ENCODE measurements at places on chromosomes 3 and 15.

DNA sequence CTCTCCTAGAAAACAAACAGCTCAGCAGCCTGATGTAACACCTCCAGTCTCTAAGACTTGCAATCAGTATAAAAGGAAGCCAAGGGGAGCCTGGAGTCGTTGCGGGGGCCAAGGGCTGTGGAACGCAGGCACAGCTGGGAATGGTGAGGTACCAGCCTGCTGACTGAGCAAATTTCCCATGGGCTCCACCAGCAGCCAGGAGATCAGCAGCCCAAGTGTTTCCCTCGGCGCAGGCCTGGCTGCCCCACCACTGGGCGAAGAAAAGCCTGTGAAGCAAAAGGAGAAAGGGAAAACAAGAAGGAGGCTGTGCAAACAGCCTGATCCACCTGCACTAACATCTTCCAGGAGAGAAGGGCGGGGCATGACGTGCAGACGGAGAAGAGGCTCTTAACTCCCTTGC lies 155.3 kb downstream of the SHQ1 start:
- DNase-seq, result no peak

- no peak for DNase-seq
Observed at GRCh38 chr3:77014226-77014625, 25.7 kb upstream of the ROBO2 start.

GRCh38 chr15:58611731-58612676 lies 137.5 kb downstream of the ADAM10 start:
- no peak for DNase-seq

DNA sequence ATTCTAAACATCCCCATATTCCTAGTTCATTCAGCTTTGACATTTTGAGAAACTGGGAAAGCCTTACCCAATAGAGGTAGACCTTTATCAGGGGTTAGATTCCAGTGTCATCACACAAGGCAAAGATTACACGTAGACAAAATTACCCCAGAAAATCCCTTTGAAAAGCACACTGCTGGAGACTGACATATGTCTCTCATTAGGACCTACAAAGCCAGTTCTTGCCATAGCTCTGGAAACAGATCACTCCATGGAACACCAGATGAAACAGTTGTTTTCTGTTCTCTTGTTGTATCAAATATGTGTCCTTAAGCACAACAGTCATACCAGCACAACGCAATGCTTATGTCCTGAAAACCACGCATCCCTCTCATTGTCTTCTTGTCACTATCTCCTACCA lies 44.7 kb downstream of the RARB start:
- no peak for DNase-seq

DNA sequence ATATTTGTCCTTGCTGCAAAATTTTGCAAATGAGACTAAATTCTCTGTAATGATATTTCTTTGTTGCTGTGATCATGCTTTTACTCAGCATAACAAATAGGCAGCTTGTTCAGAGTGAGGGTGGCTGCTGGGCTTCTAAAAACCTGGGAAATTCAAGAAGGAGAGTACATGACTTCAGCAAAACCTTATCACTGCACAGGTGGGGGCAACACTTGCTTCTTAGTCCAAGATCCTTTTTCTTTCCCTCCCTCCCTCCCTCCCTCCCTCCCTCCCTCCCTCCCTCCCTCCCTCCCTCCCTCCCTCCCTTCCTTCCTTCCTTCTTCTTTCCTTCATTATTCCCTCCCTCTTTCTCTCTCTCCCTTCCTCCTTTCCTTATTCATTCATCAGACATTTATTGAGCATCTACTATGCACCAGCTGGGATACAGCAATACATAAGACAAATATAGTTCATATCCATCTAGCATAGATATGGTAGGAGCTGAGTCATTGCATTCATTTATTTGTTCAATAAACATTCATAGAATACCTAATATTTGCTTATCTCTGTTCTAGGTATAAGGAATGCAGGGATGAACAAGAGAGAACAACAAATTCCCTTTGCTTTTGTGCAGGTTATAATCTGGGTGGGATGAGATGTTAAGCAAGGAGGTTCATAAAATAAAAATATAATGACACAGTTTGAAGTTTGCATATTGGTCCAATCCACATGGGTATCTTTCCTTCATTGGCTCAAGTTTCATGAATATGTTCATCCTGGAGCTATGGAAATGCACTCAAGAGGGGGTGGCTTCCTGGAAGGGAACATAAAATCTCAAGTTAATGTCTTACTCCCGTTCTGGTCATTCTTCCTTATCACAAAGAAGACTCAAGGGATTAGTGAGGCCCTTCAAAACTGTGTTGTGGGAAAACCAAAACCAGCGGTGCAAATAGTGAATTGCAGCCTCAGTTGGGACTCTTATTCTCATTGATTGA lies 210.7 kb downstream of the PDCD6IP start:
- no peak for DNase-seq

- DNase-seq, result no peak
Observed at GRCh38 chr15:66955871-66956585, 109.4 kb upstream of the SMAD3 start.

DNA sequence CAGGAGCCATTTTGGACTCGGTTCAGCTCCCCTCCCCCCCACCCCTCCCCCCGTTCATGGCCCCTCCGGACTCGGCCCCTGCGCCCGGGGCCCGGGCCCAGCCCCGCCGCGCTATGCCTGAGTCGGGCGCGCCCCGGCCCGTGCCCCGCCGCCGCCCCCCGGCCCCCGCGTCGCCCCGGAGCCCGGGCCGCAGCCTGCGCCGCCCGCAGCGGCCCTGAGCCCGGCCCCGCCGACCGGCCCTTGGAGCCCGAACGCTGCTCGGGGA lies 155 bp downstream of the ACVR2B start:
- DNase-seq, result no peak

DNA sequence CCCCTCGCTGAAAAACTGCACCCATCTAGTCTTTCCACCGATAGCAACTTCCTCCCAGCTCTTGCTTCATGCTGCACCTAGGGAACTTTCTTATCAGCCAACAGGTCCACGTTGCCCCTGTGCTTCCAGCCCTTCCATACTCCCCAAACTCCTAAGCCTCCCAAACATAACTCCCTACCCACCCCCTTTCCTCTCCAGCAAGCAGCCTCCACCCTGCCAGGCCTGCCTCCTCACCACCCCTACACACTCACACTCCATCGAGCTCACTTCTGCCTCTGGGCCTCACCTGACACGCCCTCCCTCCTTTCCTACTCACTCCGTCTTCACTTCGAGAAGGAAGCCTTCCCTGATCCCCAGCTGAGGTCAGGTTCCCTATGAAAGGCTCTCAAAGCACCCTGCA lies 8.1 kb downstream of the INSYN1 start:
- DNase-seq, result no peak

DNA sequence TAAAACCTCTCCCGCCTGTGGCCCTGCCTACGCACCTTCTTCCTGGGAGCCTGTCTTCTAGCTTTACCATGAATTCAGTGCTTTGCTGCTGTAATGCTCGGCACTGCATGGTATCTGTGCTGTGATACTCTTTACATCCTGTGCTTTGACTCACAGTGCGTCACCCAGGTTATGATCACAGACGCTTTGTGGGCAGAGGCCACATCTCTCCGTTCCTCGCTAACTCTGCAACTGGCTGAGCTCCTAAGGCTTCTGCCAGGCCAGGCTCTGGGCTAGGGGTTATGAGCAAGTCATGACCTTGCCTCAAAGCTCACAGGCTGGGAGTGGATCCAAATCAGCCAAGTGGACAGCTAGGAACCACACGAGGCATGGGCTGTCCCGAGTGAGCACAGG lies 23.2 kb downstream of the SPTBN5 start:
- no peak for DNase-seq

DNA sequence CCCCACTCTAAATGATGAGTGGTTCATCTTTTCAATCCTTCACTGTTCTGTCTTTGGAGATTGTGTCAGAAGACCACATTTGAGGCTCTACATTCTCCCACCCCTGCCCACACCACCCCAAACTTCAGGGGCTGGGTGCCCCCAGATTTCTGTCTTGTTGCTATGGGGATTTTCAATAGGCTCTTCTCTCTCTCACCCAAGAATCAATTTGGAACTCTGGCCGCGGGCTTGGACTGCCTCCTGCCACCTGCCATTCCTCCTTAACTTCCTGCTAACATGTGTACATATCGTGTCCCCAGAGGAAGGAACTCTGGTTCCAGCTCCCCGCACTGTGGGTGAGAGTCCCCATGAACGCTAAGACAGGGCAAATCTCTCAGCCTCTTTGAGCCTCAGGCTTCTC lies 67.4 kb upstream of the LARS2 start:
- no peak for DNase-seq

- no peak for DNase-seq
Observed at GRCh38 chr15:29873264-29873663, 51.0 kb upstream of the TJP1 start.

DNA sequence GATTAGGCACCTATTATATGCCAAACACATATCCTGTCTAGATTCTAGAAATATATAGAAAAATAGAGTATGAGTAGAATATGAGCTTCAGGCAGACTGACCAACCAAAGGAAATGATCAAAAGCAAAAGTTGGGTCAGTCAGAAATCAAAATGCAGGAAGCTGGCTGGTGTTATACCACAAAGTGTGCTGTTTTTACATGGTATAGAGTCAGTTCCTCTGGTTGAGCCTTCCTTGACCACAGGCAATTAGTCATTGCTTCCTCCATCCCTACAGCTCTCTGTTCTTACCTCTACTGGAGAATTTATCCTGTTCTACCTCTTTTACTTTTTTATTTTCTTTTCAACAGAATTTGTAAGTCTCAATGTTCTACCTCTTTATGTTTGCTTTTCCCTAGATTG lies 149.8 kb downstream of the TMCO5A start:
- DNase-seq, result no peak

DNA sequence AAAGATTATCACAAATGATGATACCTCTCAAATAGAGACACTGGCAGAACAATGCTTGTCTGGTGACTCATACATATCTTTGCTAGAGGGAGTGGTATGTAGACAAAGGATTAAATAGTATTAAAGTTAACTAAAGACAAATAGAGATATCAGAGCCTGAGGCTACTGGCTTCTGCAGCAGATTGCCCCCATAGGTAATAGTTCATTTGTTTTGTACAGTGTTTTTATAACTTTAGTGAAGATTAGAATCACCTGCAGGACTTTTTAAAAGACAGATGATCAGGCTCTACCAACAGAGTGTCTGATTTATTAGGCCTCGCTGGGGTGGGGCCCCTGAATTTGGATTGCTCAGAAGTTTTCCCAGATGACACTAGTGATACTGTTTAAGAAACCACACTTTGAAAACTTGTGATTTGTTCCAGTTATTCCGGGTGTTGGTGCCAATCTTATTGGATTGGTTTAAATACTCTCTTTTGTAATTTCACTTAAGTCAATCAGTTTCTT lies 96.4 kb downstream of the NAALADL2 start:
- no peak for DNase-seq

- DNase-seq, result no peak
Observed at GRCh38 chr3:172461530-172462138, 13.4 kb upstream of the GHSR start.

GRCh38 chr3:193620650-193621049 lies 27.6 kb downstream of the OPA1 start:
- no peak for DNase-seq

- DNase-seq, result no peak
Observed at GRCh38 chr3:149625795-149626194, 32.0 kb downstream of the WWTR1 start.

DNA sequence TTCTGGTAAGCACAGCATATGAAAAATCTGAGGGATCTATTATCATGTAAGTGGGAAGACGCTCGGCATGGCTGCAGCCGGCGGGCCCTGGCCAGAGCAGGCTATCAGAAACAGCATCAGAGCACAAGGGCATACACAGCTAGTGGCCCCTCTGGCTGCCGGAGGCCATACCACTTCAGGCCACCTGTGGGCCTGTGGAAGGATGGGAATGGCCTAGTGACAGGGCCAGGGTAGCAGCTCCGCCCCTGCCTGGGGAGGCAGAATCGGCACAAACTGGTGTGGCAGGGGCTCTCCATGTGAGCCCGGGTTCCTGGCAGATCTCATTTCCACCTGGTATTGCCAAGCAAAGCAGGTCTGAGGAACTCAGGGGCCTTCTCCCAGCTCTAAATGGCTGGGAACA lies 46.4 kb downstream of the SH3BP5 start:
- no peak for DNase-seq

DNA sequence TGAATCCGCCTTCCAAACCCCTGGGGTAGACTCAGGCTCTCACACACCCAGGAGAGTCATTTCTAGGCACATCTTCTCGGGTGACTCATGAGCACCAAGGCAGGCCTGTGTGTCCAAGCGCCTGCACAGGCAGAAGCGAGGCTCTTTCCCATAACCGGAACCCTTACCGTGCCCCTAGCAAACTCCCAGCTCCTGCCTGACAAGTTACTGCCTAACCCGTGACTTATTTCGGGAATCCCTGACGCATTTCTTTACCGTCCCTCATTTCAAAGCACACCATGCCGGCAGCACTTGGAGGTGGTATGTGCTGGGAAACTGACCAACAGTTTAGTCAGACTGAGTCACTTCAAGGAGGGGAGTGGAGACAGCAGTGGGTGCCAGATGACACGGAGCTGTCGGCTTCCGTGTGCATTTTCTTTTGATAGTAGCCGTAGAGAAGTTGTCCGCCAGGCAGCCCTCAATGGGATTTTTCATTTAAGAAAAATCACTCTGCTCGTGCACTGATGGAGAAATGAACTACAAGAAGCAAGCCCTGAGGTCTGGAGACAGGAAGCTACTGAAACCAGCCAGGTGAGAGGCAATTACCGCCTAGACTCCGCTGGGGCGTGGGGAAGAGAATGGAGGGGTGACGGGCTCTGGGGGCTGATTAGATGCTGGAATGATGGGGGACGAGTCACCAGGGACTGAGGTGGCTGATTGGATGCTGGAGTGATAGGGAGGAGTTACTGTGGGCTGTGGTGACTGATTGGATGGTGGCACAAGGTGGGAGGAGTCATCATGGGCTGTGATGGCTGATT lies 17.3 kb upstream of the HRH1 start:
- no peak for DNase-seq

- no peak for DNase-seq
Observed at GRCh38 chr3:105847452-105847851, 21.4 kb downstream of the CBLB start.

- no peak for DNase-seq
Observed at GRCh38 chr3:165523801-165524200, 313.4 kb downstream of the BCHE start.

GRCh38 chr3:38824349-38824748 lies 8.3 kb upstream of the SCN10A start:
- DNase-seq, result no peak

GRCh38 chr3:55521064-55521737 lies 34.1 kb upstream of the WNT5A start:
- DNase-seq, result no peak

DNA sequence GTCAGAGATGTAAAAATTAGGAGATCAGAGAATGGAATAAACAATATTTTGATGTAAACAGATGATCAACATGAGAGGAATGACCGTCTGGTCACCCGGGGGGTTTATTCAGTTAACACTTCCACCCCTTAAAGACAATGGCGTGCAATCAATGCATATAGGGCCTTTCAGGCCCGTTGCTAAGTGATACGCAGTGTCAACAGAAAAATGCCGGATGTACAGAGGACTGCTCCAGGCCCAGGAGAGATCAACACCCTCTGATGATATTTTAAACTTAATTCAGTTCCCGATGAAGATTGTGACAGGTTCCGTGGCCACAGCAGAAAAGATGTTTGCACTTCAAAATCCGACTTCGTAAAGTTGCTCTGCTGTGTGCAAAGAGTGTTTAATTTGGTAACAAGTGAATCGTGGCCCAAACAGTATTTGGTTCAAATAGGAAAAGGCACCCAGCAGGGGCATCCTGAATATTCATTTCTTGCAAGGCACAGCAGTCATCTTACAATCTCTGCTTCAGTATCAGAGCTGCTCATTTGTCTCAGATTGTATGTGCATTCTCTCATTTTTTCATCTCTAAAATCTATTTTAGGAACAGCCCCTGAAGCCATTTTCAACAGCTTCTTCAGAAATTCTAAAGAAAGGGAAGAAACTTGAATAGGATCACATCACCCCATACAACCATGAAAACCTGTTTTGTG lies 72.6 kb downstream of the FOXB1 start:
- no peak for DNase-seq

GRCh38 chr3:64932666-64933342 lies 245.0 kb upstream of the ADAMTS9 start:
- DNase-seq, result no peak

All from sciatic nerve (tissue), 2 donors.